ENCODE measurements at places on chromosomes 4 and X.

GRCh38 chr4:14928035-14928434 lies 74.2 kb upstream of the CPEB2 start:
- DNase-seq, result no peak

GRCh38 chrX:19968276-19968675 lies 22.6 kb downstream of the BCLAF3 start:
- no peak for DNase-seq

DNA sequence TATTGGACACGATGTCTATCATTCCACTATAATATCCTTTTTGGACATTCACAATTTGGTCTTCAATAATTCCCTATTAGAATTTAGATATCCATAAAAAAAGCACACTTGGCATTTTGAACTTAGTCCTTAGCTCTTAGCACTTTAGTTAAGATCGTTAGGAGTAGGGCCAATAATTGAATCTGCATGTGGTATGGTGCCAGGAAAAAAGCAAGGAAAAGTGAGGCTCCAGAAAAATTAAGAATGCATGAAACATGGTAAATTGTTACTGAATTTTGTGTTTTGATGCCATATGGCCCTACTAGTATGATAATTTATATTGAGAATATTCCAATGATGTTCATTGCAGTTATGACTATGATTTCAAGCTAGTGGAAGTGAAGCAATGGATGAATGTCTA lies 53.6 kb upstream of the TEX13A start:
- no peak for DNase-seq

DNA sequence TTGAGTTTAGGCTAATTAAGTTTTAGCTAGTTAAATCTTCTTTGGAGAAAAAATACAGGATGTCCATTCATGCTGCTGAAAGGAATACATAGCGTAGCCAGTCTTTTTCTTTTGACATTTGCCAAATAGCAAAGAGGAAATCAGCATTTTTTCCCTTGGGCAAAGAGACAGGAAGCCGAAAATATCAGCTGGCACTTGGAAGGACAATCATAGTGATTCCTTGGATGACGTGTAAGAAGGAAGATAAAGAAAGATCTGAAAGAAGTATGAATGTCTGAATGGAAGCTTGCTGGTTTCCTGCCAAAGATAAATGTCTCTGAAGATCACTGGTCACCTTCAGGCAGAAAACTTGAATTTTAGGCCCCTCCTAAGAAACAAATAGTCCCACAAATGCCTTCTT lies 44.2 kb downstream of the SLITRK2 start:
- no peak for DNase-seq

GRCh38 chrX:152853986-152854385 lies 23.1 kb downstream of the NSDHL start:
- no peak for DNase-seq

DNA sequence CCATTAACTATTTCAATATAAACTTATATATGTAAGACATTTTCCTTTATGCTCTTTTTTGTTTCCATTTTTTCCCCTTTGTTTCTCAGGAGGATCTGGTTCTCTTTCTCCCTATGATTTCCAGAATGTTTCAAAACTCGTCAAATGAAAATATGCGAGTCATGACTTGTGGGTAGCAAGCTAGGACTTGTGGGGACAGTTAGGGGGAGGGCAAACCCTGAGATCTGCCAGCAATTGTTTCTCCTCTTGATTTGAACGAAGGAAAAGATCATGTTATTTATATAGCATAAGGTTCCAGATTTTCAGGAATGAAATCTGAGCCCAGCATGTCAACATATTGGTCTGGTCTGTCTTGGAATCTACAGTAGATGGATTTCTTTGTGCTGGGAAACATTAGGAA lies 28.9 kb upstream of the GPC4 start:
- DNase-seq, result no peak

DNA sequence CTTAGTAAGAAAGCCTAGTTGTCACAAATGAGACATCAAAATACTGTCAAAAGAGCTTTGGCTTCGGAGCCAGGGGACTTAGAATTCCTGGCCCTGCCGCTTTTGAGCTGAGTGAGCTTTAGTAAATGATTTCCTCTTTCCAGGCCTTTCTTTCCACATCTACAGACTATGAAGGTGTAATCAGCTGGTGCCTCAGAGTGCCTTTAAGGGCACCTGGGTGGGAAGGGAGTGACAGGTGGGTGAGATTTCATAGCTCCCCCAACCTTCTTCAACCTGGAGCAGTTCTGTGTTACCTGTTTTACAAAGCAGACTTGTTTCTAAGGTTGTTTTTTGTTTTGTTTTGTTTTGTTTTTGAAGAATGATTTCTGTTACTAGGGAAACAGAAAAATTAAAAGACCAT lies 154.7 kb upstream of the BOD1L1 start:
- DNase-seq, result no peak

- no peak for DNase-seq
Measured at GRCh38 chr4:112895811-112896608, 153.4 kb upstream of the ANK2 start.

GRCh38 chr4:64340218-64341110 lies 68.8 kb downstream of the TECRL start:
- DNase-seq, result no peak

DNA sequence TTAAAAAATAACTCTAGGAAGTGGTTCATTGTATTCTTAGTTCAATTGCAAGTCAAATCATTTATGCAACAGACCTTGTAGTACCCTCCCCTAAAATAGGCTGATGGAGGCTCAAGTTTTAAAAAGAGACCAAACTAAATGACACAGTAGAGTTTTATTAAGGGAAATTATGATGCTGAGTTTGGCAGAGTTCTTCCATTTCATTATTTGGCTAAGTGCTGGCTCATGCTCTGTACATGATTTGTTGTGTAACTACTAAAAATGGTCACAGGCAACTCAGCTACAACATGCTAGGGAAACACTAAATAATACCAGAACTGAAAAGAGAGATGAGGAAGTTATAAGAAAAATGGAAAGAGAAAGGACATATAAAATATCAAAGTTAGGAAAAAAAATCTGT lies 96.1 kb upstream of the TFDP3 start:
- no peak for DNase-seq

DNA sequence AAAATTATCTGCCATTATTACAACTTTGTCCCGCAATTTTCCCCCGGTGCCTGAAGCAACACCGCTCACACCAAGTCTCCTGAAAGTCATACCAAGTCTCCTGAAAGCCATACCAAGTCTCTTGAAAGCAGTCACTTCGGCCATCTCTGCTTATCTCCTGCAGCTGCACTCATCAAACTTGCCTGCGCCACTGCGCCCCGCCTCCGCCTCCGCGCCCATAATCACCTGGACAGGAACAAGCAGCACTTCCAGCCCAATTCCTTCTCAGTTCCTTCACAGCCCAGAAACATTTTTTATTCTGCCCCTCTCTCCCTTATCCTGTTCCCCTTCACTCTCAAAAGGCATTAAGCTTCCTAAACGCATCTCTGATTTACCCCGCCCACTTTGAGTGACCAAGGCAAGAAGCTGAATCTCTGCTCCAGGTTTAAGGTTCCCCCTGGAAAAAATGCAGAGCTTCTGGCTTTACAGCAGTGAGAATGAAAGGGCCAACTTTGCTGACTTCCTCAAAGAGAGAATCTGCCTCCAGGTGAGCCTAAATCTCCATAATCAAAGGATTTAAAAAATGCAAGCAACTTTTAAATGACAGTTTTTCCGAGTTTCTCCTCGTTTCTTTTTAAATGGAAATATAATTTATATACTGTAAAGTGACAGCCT lies 7.7 kb downstream of the GPR50 start:
- DNase-seq, result no peak

GRCh38 chr4:17232566-17233253 lies 279.2 kb downstream of the QDPR start:
- peak; percentile 51 for DNase-seq

DNA sequence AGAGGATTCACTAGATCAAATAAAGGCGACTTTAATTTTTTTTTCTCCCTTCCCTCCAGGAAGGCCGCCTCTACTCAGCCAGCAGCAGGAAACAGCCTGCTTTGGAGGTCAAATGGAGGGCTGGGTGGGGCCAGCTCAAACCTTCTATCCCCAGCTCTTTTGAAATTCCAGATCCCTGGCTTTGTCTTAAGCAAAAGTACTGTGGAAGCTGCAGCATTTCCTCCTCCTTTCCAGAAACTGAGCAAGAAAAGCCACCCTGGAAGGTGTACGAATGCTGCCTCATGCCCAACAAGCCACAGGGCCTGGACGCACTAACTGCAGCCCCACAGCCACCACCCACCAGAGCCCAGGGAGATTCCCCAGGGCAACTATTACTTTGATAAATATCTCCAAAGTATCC lies 55.1 kb upstream of the ZCCHC13 start:
- DNase-seq, result no peak

DNA sequence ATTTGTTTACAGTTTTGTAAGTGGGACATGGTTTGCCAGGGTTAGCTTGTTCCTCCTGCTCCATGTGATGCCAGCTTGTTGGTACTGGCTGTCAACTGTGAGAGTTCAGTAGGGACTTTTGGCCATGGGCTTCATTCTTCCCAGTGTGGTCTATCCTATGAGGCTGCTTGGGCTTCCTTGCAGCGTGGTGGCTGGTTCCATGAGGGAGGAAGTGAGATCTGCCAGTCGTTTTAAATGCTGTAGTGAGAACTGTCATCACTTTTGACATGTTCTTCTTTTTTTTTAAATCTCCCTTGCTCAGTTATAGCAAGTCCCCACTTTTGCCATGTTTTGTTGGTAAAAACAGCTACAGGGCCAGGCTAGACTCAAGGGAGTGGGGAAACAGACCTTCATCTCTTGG lies 15.9 kb downstream of the NSD2 start:
- DNase-seq, result no peak

GRCh38 chr4:55539658-55540057 lies 7.1 kb downstream of the CLOCK start:
- DNase-seq, result no peak

- no peak for DNase-seq
Measured at GRCh38 chrX:112008724-112009123, 73.9 kb downstream of the TRPC5 start.

GRCh38 chr4:102420563-102421398 lies 75.5 kb upstream of the SLC39A8 start:
- DNase-seq, result peak; percentile 5

GRCh38 chr4:3437582-3437936 lies 4.2 kb upstream of the HGFAC start:
- no peak for DNase-seq

DNA sequence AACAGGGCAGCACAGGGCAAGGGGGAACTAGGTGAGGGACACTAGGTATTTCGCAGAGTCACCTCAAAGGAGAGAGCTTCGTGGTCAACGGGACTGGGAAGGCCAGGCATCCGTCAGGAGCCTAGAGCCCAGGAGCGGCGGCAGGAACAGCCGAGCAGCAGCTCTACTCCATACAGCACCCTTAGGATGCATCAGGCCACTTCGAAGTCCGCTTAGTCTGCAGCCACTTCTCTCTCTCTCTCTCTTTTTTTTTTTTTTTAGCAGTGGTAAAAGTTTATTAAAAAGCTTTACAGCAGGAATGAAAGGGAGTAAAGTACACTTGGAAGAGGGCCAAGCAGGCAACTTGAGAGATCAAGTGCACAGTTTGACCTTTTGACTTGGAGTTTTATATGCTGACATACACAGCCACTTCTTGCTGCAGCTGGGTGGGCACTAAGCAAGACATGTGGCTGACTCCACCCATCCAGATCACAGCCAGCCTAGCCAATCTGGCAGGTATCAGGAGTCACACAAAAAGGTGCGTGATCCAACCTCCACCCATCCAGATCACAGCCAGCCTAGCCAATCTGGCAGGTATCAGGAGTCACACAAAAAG lies 209.7 kb upstream of the RADX start:
- DNase-seq, result no peak

- no peak for DNase-seq
Measured at GRCh38 chr4:128633067-128633466, 176.4 kb upstream of the JADE1 start.

GRCh38 chr4:150491132-150492049 lies 90.6 kb upstream of the MAB21L2 start:
- DNase-seq, result no peak

GRCh38 chrX:29478336-29479069 lies 736.9 kb upstream of the MAGEB2 start:
- DNase-seq, result peak; percentile 4

- DNase-seq, result no peak
Measured at GRCh38 chr4:2818351-2818939, 25.2 kb upstream of the ADD1 start.

- DNase-seq, result no peak
Measured at GRCh38 chrX:150063138-150063518, 124.8 kb upstream of the EOLA2 start.

DNA sequence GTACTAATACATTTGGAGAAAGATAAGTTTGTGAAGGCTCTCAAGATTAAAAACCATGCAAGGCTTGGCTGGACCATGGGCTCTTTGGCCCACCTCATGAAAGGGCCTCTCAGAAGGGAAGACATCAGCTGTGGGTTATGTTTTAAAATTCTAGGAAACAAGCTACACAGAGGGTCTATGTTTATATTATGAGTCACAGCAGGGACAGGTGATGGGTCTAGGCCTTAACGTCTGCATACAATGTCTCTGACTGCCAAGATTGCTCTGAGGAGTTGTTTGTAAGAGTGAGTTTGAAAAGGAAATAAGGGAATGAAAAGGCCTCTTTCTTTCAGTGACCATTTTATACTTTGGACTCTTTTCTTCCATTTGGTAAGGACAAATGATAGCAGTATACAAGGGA lies 77.0 kb upstream of the ARMCX2 start:
- no peak for DNase-seq

DNA sequence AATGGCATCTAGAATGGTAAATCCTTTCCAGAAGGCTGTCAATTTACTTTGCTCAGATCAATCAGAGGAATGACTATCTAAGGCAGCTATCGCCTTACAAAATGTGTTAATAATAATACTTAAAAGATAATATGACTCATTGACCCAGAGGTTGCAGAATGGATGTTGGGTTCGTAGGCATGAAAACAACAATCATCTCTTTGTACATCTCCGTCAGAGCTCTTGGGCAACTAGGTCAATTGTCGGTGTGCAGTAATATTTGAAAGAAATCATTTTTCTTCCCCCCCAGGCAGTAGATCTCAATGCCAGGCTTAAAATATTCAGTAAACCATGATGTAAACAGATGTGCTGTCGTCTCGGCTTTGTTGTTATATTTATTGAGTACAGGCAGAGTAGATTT lies 165.1 kb downstream of the CAMK2D start:
- DNase-seq, result no peak

DNA sequence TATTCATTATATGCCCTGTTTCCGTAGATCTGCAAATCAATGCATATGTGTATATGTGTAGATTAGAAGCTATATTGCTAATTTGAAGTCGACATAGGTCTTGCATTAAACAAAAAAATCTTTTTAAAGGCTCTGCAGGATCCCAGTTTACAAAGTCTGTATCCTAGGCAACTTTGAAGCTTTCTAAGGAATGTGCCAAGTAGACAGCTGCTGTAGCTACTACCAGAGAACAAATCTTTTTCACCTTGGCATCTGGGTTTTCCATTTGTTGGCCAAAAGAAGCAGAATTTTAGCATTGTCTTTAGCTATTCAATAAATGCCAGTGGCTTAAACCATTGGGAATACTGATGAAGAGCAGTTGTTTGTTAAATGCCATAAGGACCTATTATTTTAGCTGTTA lies 88.0 kb downstream of the NAA11 start:
- no peak for DNase-seq

GRCh38 chrX:37847733-37848197 lies 394 bp upstream of the DYNLT3 start:
- no peak for DNase-seq

GRCh38 chr4:55158957-55159356 lies 33.6 kb upstream of the KDR start:
- DNase-seq, result no peak

Data from HFF-Myc (cell line).